NB4 (cell line): ENCODE measurements at places on chromosomes 5 and 9.

GRCh38 chr5:173866858-173867679, 21.1 kb upstream of the CPEB4 start:
- DNase-seq = peak; percentile 83

DNA sequence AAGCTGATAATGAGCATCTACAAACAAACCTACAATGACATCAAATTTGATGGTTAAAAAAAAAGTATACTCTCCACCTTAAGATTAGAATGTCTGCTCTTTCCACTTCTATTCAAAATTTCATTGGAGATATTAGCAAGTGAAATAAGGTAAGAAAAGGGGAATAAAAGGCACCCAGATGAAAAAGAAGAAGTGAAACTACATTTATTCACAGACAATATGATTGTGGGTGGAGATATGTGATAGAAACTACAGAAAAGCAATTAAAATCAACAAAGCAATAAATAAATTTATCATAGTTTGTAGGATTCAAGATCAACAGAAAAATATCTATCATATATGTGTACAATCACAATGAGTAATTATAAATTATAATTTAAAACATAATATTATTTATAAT, 395.1 kb upstream of the CCNH start:
- DNase-seq = no peak

- DNase-seq = peak; percentile 54
Observed at GRCh38 chr5:139808481-139809330, 13.1 kb downstream of the PSD2 start.

DNA sequence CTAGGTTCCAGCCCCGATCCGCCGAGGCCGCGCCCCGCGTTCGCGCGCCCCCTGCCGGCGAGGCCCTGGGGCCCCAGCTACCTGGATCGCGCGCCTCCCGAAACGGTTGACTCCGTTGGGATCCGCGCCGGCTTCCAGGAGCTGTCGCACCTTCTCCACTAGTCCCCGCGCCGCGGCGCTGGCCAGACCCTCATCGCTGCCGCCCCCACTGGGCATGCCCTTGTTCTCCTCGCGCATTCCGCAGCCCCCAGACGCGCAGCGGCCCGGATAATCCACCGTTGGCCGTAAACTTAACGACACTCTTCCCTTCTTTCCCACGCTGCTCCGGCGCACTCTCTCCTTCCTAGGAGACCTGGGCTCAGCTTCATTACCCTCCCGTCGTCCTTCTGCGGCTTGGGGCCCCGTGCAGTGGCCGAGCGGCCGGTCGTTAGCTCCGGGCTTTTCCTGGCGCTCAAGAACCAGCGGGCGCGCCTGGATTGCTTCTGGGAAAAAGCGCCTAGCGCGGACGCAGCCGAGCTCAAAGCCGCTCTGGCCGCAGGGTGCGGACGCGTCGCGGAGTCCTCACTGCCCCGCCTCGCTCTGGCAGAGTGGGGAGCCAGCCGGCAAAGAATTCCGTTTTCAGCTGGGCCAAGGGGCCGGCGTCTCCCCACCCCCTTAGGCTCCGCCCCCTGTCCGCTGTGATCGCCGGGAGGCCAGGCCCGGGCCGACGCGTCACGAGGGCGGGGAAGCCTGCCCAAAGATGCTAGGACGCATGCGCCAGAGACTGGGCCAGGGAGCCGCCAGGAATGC, at the start of gene CDKN2B:
CDKN2B (minus strand) TSS at position 589 of the 789 bp plus-strand sequence; CDS start at position 237, 352 bp downstream.
- no peak for DNase-seq

DNA sequence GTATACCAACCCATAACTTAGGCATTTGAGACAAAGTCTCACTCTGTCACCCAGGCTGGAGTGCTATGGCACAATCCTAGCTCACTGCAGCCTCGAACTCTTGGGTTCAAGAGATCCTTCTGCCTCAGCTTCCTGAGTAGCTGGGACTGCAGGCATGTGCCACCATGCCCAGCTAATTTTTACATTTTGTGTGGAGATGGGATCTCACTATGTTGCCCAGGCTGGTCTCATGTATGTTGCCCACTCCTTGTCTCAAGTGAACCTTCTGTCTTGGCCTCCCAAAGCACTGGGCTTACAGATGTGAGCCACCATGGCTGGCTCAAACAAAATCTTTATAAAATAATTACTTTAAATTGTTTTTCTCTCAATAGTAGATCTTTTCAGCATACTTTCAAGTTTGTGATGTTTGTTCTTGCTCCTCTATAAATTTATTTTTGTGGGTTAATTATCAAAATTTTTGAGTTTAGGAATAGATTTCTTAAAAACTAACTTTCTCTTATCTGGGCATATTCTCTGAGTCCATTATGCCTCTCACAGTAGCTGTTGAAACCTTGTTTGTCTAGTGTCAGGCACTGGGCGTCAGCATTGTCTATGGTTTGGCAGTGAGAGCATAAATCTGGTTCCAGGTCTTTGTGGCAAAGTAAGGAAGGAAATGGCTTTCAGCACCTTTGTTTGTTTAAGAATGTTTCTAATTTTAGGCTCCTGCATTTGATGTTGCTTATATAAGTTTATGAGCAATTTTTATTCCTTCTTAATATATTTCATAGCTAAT, 38.7 kb downstream of the NLN start:
- peak; percentile 13 for DNase-seq

DNA sequence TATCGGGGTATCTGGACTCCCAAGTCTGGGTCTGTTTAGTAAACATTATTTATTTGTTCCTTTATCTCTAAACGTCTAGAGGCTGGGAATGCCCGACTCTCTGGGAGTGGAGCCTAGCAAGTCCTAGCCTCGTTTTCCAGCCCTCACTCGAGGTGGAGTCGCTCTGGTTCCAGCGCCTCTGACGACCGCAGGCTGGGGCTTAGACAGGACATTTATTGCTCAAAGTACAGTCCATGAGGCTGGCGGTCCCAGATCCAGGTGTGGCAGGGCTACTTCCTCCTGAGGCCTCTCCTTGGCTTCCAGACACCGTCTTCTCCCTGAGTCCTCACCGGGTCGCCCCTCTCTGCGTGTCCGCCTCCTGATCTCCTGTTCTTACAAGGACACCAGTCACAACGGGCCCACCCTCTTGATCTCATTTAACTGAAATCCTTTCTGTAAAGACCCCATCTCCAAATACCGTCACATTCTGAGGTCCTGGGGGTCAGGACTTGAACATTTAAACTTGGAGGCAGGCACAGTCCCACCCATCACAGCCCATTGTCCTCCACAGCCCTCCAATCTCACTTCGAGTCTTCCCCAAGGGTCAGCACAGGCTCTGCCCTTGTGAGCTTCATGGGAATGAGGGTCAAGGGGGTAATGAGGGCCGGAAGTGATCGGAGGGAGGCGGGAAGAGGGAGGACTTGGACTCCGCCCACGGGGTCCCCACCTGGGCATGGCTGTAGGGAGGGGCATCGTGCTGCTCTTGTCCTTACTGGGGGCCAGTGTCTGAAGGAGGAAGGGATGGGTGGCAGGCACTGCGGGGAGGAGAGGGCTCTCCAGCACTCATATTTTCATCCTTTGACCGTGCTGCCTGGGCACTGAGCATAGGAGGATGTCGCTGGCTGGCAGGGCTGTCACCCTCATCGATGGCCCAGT, 12.2 kb upstream of the CLPTM1L start:
- DNase-seq = no peak

- no peak for DNase-seq
Observed at GRCh38 chr5:150554857-150555256, 46.9 kb downstream of the NDST1 start.

GRCh38 chr9:18129809-18130334, 344.1 kb upstream of the ADAMTSL1 start:
- no peak for DNase-seq

GRCh38 chr5:125813221-125813974, 609.8 kb upstream of the GRAMD2B start:
- DNase-seq = no peak

DNA sequence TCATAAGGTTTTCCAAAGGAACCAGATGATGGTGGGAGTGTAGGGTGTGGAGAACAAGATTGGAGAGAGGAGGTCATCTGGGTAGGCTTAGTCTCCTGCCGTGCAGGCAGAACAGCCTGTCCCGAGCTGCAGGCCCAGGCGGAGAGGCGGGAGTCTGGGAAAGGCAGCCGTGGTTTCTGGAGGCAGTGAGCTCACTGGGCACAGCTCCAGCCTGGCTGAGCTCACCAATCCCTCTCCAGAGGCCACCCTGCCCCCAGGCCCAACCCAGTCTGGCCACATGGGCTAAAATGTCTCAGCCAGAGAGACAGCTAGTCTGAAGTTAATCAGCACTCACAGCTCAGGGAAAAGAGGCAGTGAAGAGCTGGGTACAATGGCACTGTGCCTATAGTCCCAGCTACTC, 12.3 kb downstream of the P4HA2 start:
- DNase-seq = no peak

DNA sequence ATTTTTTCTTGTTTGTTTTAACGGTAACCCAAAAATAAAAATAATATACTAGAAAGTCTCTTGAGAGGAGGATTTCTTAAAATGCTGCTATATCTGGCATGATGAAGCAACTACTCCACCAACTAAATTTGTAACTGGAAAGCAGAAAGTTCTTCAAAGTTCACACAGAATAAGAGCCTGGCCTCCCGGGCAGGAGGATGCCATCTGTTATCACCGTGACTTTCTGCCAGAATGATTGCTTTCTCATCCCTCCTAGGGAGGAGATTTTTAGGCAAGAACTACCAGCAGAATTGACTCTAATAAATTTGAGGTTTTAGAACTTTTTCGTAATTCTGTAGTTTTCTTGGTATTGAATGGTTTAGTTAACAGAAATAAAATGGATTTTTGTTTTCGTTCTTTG, 464.6 kb upstream of the ACTBL2 start:
- no peak for DNase-seq

- no peak for DNase-seq
Observed at GRCh38 chr9:91536211-91536691, 112.6 kb upstream of the NFIL3 start.

- DNase-seq = no peak
Observed at GRCh38 chr5:139723986-139724587, 71.5 kb upstream of the PSD2 start.

- no peak for DNase-seq
Observed at GRCh38 chr9:92626484-92626883, 43.4 kb downstream of the IPPK start.

GRCh38 chr5:126811515-126812198, 34.7 kb downstream of the LMNB1 start:
- peak; percentile 45 for DNase-seq

- no peak for DNase-seq
Observed at GRCh38 chr9:87771316-87772006, 45.5 kb downstream of the CTSL start.

DNA sequence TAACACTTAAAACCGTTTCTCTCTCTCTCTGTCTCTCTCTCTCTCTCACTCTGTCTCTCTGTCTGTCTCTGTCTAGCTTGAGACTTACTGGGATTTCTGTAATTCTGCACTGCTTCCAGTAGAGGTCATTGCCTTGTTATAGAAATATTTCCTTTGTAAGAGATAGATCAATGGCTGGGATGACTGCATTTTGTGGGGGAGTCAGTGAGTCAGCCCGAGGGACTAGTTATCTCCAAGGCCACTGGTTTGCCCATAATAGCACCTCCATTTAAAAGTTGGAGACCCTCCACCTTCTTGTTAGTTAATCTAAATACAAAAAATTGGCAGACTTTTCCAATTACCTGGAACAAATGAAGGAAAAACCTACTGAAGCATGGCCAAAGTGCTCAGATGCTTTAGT, 547.2 kb downstream of the LRRC70 start:
- peak; percentile 59 for DNase-seq

DNA sequence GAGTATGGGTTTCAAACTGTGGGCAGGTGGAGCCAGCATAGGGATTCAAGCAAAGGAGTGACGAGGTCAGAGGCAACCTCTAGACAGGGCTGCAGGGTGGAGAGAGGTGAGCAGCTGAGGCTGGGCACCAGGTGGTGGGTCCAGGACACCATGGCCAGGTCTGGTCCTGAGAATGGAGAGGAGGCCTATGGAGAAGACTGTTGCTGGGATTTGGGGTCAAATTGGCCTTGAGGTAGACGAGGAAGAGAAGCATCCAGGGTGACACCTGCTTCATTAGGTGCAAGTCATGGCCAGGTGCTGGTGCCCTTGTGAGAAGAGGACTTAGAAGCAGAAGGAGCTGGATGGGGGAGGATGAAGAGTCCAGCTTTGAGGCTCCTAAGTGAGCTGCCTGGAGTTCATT, 99.6 kb downstream of the NSG2 start:
- no peak for DNase-seq

DNA sequence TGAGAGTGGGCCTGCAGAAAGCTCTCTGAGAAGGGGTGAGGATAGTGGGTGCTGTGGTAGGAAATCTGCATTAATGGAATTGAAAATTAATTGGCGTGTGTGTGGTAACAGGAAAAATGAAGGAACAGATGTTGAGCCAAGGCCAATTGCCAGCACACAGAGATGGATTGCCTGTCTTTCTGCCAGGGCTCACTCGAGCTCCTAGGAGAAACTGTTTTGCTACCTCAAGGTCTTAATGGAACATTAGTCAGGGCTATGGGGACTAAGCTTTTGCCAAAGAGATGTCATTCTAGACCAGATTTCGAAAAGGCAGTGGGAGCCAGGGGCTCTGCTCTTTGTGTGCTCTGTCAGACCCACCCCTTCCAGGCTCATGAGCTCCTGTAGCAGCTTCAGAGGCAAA, 124.0 kb upstream of the EFNA5 start:
- DNase-seq = no peak

DNA sequence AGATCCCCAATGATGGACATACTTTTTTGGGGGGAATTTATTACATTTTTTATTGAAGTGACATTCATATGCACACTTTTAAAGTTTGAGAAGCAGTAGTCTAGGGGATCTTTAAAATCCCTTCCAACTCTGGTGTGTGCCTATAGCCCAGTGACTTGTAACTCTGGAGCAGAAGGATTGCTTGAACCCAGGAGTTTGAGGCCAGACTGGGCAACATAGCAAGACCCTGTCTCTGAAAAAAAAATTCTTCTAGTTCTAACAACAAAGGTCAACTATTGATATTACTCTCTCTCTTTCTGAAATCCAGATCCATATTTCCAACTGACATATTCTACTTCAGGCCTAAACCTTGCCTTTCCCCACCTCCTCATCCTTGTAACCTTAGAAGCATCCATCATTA, 148.2 kb upstream of the SPRY4 start:
- no peak for DNase-seq

GRCh38 chr5:172380987-172381643, 73.2 kb downstream of the SH3PXD2B start:
- DNase-seq = no peak

- no peak for DNase-seq
Observed at GRCh38 chr5:149014571-149015031, 48.3 kb downstream of the SH3TC2 start.

- DNase-seq = no peak
Observed at GRCh38 chr5:120108586-120109248, 355.4 kb upstream of the PRR16 start.

GRCh38 chr9:36284226-36284625, 26.0 kb upstream of the GNE start:
- DNase-seq = peak; percentile 36

GRCh38 chr9:93045521-93045920, 13.0 kb upstream of the SUSD3 start:
- no peak for DNase-seq

DNA sequence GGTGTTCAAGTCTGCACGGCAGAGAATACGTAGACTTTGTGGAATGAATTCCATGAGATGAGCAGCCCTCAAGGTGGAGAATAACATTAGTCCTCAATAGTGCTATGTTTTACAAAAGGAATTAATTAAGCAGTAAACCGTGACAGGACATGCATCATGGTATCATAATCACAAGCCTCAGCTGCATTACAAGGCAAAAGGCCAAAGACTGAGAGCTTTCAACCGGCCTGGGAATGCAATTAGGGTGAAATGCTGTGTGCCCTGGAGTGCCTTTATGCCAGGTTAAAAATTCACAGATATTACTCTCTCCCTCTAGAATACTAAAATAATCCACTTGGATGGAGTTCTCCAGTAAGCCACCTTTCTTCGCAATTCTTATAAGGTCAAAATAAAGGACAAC, 270.6 kb downstream of the MLLT3 start:
- no peak for DNase-seq
